ENCODE measurements at places on chromosomes 5 and 9.

GRCh38 chr5:65075623-65076250, 307.0 kb downstream of the CWC27 start:
- DNase-seq: no peak

DNA sequence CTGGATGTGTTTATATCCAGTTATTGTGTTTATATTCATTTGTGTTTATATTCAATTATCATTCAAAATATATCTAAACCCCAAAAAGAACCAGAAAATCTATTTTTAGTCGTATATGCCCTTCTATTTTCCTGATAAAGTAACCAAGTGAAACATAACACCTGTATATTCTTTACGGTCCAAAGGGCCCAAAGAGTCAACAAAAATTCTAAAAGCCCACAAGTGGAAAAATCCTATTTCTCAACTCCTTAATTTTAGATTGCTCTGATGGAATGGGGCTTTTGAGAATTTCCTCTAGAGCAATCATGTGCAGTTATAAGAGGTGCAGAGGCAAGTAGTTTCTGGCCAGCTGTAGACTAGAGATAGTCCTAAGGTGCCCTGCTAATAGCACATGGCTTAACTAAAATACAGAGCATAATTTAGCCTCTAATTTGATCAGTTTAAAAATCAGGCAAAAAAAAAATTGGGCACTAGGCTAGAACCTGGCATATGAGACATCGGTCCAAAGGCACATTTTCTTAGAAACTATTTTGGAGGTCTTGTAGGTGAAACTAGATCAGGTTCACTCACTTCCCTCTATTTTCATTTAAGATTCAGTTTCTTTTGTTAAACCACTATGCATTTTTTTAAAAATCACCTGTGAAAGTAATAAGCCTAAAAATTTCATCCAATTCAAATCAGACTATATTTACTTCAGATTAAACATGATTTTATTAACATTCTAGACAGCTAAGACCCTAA, 256.0 kb downstream of the FBXL17 start:
- DNase-seq: no peak

DNA sequence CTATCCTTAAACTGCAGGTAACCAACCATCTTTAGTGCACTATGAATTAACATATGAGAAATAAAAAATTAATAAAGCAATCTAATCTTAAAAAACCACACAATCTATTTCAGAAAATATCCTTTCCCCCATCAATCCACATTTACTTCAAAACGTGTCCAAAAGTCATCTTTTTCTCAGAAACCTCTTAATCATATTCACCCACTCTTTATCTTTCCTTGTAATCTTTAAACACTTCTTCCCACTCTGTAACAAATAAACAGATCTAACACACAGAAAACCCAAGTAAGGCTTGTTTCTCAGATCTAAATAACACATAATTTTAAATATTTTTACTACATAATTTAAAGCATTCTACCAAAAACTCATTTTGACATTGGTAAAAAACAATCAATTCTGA, 44.4 kb downstream of the EFCAB9 start:
- DNase-seq: no peak

DNA sequence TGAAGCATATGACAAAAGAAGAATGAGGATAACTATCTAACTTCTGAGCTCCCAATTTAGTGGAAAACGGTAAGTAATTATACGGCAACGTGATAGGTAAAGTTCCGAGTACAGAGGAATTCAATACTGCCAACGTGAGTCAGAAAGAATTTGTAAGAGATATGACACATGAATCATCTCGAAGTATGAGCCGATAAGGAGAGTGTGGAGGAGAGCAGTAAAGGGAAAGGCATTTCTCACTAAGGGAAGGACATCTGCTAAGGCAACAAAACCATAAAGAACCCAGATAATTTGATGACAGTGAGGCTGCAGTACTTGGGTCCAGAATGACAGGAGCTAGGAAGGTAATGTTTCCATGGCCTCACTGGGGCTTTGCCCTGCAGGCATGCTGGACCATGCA, 11.0 kb downstream of the MPDZ start:
- DNase-seq: no peak

DNA sequence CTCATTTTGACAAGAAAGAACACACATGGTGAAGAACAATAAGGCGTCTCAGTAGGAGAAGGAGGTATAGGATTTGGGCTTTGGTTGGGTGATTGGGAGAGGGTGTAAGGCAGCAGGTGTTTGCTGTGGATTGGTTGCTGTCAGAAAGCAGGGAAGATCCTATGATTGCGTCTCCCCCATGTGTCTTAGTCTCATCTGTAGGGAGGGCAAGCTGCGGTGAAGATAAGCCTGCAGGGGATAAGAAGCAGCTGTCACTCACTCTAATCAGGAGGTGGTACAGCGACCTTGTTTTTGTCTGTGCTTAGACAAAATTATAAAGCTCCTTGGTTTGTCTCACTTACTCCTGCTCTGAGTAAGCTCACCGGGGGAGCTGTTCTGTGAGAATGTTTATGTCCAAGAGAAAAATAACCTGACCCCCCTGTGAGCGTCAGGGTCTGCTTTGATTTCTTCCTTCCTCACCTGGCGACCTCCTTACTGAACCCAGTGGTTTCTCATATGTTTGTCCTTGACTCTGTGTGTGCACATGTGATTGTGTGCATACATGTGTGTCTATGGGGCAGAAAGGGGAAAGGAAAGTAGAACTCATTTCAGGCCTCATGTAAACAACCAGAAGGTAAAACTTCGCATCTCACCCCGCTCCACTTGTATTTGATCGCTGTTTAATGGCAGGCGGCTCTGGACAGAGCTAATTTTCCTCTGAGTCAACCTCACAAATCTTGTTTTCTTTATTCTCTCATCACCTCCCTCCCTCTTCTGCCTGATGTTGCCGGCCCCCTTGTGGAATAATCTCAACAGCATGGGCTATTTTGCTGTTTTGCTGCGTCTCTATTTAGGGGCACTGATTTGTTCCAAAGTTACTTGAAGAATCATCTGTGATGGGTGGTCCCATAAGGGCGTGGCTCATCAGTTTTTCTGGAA, 105.6 kb downstream of the TENT4A start:
- DNase-seq: no peak

DNA sequence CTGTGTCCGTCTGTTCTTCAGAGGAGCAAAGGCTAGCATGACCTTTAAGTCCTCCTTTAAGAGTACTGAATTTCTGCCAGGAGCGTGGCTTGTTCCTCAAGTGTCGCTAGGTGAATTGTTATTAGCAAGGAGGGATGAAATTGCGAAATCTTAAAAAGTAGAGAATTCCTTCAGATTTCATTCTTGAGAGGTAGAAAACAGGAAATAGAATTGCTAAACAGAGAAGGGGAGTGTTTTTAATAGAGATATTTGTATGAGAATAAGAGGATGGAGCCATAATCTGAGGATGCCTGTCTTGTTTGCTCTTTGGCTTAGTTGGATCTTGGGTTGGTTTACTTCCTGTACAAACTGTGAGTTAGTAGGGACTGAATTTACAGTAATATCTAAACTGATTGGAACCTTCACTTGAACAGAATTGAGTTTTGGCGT, 39.2 kb downstream of the EXOSC2 start:
- DNase-seq: no peak

DNA sequence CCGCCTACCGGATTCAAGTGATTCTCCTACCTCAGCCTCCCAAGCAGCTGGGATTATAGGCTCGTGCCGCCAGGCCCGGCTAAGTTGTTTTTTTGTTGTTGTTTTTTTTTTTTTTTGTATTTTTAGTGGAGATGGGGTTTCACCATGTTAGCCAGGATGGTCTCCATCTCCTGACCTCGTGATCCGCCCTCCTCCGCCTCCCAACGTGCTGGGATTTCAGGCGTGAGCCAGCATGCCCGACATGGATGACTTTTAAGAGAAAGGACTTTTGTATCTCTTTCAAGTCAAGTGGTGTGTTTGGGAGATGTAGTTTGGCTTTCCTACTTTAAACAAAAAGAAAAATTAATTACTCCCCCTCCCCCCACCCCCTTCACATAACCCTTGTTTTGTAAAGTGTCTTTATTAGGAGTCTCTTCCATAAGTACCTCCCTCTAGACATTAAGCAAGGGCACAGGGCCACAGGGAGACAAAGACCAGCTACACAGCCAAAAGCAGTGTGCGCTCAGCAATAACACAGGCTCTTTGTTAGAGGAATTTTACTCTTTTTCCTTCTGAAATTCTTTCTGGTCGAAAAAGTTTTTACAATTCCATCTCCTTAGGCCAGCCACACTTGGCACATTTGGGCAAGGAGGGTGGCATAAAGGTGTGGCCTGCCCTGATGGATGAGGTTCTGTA, 31.2 kb downstream of the JAKMIP2 start:
- DNase-seq: no peak

DNA sequence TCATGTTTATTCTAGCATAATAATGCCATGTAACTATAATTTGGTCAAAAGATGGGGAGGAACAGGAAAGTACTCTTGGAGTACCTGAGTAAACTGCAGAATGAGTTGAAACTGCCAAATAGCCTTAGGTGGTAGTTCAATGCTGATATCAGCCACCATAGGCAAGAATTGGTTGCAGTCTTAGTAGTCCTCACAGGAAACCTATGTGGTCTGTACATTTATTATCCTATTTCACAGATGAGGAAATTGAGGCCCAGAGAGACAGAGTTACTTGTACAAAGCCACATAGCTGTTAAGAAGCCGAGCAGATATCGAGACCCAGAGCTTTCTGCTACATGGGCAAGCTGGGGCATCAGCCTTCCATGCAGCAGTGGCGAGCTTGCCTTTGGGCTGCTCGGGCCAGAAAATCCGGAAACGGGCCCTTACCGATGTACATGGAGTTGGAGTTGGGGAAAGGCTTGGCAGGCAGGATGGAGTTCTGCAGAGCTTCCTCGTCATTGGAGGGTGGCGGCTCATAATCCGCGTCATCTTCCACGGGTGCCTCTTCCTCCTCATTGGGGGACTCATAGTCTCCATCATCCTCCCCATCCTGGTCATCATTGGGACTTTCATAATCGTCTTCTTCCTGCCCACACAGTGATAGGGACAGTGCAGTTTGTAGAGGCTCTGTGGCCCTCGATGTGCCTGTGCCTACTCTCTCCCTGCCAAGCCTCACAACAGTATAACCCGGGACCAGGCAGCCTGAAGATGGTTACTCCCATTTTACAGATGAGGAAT, 27.1 kb downstream of the LCP2 start:
- DNase-seq: no peak

DNA sequence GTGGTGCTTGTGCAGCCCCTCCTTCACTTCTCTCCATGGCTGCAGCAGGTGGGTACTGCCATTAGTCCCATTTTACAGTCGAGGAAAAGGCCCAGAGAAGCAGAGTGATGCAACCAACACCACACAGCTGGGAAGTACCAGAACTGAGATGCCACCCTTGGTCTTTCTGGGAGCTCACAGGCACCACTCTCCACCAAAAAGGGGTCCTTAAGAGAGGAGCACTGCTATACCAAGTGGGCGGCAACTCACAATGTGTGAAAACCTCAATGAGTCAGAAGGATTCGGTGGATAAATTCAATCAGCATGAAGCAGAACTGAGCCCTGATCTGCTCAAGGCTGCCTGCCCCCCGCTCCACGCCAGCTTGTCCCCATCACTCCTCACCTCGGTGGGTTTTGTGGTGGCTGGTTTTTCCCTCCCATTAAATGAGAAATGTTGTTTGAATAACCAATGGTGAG, 213.7 kb downstream of the FSTL4 start:
- DNase-seq: no peak

DNA sequence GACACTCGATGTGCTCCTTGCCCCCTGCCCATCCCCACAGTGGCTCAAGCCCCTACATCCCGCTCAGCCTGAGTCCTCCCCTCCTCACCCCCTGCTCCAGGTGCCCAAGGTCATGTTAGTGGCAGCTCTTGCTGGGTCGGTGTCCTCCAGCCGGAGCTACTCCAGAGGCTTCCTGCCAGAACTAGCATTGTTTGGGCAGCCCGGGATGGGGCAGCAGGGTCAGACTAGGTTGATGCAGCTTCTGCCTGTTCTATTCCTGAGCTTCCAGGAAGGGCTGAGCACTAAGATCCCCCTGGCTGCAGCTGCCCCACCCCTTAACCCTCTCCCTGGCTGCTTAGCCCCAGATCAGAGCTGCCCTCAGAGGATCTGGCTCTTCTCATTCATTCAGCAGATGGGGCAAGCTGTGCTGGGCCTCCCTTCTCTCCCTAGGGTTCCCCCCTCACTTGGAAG, 671 bp downstream of the RGS14 start:
- no peak for DNase-seq

DNA sequence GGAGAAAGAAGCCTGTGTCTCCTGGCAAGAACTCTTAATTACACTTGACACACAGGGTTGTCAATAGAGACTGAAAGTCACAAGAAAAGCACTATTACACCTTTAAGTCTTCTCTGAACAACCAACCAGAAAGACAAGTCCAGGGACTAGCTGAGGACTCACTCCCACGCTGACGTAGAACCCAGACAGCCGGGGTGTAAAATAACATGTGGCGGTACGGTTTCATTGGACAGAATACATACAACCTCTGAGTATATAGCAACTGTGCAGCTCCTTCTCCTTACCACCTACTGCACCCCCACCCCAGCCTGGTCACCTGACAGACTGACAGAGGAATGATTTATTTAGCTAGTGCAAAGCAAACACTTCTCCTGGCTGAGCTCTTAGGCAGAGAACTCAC, 103.4 kb upstream of the RASEF start:
- no peak for DNase-seq

DNA sequence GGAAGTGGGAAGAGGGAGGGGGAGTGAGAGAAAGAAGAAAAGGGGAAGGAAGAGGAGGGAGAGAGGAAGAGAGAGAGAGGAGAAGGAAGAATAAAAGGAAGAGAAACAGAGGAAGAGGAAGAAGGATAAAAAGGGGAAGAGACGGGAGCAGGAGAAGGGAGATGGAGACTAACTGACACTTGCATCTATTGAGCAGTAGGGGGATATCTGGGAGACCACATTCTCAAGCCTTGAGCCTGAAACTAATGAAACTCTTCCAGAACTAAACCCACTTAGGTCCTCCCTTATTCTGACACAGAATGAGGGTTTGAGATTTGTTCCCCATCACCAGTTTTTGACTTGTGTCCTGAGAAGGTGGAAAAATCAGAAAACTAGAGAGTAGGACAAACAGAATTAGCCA, 533.3 kb downstream of the CDH12 start:
- no peak for DNase-seq

- DNase-seq: no peak
Observed at GRCh38 chr5:38595132-38595745, 38.8 kb upstream of the LIFR start.

GRCh38 chr9:114503522-114504340, 1.5 kb downstream of the WHRN start:
- DNase-seq: no peak

GRCh38 chr5:141484641-141485311, at the start of gene PCDHGC4:
PCDHGC4 (plus strand) TSS chr5:141485030; CDS start chr5:141485174, 144 bp downstream.
- DNase-seq: peak; percentile 73
